ENCODE measurements at places on chromosomes 3 and 15.
A peak's percentile ranks its signal among the peaks of the same experiment; 100 is the strongest.

DNA sequence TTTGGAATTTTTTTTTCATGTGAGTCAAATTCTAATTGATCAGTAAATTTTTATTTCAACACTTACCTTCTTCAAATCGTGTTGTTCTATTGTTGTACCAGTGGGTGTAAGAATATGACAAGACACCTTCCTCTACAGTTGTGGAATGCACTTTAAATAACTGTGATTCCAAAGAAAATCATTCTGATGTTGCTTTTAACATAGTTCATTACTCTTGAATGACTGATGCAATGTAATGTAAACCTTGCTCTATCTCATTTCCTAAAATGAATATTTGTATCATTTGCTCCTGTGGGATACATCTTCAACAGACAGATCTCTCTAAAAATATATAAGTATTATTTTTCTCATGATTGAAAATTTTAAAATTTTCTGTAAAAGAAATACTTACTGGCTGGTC is 313.4 kb downstream of the RBMS3 start:
- no peak for DNase-seq

GRCh38 chr3:185126201-185126600 is 26.7 kb downstream of the C3orf70 start:
- no peak for DNase-seq

DNA sequence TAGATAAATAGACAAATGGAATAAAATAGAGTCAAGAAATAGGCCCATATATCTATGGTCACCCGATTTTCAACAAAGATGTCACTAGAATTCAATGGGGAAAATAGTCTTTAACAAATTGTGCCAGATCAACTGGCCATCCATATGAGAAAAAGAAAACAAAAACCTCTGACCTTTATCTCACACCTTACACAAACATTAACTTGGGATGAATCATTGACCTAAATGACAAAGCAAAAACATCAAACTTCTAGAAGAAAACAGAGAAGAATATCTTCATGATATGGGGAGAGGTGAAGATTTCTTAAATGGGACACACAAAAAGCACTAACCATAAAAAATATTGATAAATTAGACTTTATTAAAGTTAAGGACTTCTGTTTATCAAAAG is 31.9 kb downstream of the ITGA11 start:
- no peak for DNase-seq

DNA sequence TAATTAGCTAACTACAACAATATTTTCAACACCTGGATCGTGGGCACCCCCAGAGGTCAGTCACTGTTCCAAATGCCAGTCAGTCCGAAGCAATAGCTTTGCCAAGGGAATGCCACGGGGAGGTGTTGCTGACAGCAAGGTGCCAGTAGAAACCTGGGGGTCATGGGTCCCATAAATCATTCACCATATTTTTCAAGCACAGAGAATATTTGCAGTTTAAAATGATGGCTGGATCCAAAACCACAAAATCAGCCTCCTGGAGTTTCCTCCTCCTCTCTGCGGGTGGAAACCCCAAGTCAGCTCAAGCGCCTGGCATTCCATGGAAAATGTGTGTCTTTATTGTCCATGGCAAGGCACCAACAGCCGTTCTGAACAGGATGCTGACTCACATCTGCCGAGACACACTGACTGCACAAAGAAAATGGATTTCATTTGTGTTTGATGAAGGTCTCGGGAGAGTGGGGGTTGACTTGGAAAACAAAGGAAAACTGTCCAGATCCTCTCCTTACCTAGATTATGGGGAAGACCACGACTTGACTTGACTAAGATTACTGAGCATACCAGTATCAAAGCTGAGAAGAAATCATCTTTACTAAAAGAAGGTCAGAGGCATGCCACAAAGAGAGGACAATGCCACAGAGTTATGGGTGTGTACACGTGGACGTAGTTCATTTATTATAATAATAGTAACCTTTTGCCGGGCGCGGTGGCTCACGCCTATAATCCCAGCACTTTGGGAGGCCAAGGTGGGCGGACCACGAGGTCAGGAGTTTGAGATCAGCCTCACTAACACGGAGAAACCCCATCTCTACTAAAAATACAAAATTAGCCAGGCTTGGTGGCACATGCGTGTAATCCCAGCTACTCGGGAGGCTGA is 26.4 kb downstream of the ANXA2 start:
- DNase-seq = no peak

DNA sequence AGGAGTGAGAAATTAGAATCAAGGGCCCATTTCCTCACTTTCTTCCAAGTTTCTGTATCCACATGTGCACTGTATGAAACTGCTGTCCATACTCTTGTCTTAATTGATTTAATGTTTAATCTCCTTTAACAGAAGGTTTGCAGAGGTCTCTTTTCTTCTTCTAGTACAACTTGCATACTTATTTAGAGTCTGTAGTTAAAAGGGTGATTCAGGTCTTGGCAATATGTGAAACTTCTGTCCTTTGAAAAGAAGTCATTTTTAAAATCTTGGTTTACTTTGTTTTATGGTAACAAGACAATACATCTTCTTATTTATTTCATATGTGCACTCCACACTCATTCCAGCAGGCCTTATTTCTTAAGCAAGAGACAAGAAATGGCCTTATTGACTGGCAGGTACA is 25.8 kb downstream of the TMEM45A start:
- DNase-seq = no peak

DNA sequence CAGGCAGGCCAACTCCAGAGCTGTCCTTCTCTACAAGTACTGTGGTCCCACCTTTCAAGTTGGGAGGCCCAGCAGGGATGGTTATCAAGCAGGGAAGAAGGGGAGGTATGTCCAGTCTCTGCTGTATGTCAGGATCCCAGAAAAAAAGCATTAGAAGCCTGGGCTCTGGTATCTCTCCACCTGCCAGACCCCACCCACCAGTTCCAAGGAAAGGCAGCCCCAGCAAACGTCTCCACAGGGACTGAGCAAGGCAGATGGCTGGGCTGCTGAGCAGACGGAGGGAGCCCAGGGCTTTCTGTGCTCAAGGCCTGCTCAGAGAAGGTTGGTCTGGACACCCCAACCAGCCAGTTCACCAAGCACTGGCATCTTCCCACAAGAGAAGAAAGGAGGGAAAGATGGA is 287.8 kb downstream of the XXYLT1 start:
- DNase-seq = no peak

GRCh38 chr3:62133015-62133414 is 240.3 kb downstream of the FEZF2 start:
- no peak for DNase-seq

DNA sequence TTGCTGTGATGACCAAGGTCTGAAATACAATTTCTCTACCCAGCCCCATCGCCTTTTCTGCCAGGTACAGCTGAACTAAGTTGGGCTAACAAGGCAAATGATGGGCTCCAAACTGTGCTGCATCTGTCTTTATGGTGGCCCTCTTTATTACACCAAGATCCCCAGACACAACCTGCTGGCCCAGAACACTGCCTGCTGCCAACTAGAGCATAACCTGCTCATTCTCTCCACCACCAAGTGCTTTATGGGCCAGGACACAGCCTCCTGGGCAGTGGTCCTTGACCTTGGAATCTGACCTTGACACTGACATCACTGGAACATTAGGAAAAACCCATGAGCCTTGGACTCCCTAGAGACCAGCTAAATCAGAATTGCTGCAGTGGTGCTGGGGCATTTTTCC is 3.3 kb downstream of the LINS1 start:
- no peak for DNase-seq

DNA sequence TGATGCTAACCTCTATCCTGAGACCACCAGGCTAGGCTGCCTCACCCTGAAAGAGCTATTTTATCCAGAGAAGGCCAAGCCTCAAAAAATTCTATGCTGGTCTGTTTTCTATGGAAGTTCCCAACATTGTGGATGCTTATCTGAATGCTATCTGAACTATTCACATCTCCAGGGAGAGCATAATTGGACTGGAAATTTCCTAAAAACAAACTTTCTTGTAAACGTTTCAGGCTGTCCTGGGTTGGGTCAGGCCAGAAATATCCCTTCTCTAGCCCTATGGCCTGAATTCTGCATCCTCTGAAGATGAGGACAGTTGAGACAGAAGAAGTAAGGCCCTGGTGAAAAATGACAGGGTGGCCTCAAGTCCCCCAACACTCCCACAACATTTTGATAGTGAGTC is 706.4 kb upstream of the NR2F2 start:
- DNase-seq = no peak

DNA sequence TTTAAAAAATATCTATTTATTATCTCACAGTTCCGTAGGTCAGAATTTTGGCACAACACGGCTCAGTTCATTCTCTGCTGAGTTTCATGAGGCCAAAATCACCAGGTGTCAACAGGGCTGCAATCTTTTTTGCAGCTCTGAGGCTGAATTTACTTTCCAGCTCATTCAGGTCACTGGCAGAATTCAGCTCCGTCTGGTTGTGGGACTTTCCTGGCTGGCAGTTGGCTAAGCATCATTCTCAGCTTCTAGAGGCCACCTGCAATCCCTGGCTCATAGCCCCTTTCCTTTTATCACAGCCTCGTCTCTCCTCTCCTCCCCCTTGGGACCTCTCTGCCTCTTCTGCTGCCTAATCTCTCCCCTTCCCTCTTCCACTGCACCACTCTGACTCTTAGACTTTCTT is 174.0 kb upstream of the WNT5A start:
- DNase-seq = no peak

DNA sequence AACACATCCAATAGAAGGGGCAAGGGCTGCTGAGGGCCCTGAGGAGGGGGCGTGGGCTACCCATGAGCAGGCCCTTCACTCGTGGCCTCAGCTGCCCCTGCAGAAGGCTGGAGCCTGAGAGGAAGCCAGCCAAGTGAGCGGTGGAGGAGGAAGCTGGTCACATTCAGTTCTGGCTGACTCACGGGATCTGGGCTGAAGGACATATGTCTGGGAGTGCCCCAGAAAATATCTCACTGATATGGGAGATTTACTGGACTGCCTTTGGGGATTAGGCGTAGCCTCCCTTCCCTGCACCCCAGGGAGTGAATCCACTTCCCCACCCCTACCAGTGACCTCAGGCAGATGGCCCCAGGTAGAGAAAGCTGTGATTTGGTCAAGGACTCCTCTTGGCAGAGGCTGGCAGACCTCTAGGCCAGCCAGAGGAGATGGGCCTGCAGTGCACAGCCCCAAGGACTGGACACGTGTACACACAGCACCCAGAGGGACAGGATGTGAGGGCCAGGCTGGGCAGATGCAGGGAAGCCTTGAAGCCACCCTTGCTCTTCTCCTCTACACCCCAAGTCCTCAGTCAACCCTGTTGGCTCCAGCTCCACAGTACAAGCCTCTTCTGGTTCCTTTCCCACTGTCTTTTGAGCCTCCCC is 14.2 kb upstream of the ANKDD1A start:
- no peak for DNase-seq

DNA sequence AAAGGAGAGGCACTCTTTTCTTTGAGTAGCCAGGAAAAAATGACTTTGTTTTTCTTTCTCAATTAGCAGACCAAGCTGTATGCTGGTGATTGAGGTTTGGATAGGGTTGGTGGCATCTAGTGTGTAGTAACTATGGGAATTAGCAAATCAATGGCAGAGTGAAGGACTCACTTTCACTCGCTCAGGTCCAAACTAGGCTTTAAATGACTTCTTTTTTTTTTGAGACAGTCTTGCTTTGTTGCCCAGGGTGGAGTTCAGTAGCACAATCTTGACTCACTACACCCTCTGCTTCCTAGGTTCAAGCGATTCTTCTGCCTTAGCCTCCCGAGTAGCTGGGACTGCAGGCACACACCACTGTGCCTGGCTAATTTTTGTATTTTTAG is 35.9 kb downstream of the PRKCI start:
- DNase-seq = peak; percentile 7

GRCh38 chr3:115018694-115019093 is 128.4 kb downstream of the ZBTB20 start:
- DNase-seq = no peak

DNA sequence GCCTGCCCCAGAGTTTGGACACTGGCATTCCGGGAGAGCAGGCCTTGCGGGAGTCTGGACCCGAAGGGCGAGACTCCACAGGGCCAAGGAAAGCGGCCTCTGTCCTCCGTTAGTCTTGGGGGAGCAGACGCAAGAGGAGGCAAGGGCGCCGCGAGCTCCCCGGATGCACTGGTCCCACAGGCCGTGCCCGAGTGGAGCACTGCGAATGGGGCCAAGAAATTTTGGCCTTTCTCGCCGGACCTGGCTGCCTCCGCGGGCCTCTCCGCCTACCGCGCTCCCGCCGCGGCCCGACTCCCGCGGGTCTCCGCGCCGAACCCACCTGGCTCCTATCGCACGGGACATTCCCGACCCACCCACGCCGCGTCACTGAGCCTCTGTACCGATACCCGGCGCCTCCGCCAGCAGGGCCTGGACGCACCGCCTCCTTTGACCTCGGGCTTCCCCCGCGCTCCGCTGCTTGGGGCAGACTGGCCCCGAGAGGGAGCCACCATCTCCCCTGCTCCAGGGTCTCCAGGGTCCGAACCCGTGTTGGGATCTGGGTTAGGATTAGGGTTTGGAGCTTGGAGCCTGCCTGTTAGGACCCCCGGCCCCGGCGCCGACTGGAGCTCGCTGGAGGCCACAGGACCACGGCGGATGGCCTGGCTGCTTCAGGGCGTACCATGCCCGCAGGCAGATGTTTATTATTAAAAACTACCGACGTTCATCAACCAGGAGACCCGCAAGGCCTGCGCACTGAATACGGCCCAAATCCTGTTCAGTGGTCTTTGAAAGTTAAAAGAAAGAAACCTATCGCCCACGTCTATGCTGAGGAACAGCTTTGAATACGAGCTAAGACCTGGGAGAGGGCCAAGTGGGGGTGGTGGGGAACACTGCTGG is 11.7 kb downstream of the SHOX2 start:
- no peak for DNase-seq

All from naive B cell (primary cell).